ENCODE measurements at places on chromosomes 1 and 21.

DNA sequence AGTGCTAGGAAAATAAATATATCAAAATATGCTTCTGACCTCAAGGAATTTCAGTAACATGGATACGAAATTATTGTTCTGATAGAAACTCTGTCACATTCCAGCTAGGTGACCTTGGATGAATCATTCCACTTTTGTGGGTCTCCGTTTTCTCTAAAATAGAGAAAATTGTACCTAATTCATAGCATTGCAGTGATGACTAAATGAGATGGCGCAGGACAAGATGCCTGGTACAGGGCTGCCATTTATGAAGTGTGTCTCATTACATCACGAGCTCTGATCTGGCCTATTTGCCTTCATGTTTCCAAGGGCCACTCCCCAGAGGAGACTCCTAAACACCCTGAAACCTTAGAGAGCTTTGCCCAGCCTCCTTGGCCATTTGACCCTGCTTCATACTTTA is 480.0 kb upstream of the USP24 start:
- no peak for DNase-seq

- no peak for DNase-seq
Measured at GRCh38 chr1:233022246-233022645, 71.8 kb downstream of the NTPCR start.

- DNase-seq, result no peak
Measured at GRCh38 chr1:6267686-6268322, 6.9 kb upstream of the GPR153 start.

DNA sequence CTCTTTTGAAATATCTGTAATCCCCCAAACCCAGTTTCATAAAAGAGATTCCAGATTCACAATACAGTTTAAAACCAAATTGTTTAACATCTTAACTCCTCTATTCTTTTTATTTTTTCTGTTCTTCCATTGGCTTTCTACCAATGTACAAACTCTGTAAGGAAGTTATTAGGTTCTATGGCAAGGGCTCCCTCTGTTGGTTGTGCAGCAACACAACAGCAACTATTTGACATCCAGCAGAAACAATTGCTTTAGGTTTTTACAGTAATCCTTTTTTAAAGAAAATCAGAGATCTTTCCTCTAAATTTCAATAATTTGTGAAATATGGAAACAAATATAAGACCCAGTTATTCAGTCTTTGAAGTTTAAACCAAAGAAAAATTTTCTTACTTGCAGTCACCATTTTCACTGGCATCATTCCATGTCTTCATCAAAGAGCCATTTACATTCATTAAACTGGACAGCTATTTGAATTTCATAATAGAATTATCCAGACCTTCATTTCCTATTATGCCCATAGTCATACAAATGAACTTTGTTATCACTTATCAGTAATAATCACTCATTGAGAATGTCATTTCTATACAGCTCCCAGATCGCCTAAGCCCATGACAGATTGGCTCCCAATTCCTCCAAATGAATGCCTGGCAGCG is 46.5 kb upstream of the RNF11 start:
- no peak for DNase-seq

DNA sequence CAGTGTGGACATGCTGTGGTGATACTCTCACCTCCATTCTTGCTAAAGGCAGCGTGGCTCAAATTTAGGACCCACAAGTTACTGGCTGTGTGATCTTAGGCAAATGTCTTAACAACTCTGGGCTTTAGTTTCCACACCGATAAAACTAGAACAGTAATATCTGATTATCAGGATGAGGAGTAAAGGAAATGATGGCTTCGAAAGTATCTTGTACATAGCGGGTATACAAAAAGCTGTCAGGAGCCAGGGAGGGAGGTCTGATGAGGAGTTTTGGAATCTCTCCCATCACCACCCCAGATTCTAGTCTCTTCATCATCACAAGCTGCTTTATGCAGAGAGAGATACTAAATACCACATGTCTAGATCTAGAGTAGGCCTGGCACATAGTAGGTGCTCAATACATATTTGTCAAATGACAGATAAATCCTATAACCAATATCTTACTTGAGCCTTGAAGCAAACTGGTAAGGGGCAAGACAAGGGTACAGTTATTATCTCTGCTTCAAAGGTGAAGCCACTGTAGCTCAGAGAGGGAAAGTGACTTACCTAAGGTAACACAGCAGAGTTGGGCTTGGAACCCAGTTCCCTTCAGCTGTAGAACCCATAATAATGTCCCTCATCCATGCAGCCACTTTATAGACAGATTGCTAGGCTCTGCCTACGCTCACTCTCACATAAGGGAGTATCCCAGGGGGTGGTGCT is 9.5 kb upstream of the FGR start:
- DNase-seq, result no peak

DNA sequence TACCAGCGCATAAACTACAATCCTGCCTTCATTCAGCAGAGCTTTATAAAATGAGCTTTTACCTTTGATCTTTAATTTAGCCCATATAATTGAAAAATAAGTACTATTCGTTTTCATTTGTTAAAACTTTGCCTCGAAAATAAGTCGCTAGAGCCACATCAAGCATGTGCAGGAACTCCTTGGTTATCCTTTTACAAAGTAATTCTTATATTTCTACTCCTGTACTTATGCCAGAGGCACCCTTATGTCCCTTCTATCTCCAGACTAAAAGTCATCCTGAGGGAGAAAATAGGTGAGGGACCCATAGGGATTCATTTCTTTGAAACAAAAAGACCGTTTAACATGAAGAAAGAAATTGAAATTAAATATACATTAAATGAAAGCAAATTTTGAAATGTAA is 278.2 kb upstream of the C1orf105 start:
- no peak for DNase-seq

DNA sequence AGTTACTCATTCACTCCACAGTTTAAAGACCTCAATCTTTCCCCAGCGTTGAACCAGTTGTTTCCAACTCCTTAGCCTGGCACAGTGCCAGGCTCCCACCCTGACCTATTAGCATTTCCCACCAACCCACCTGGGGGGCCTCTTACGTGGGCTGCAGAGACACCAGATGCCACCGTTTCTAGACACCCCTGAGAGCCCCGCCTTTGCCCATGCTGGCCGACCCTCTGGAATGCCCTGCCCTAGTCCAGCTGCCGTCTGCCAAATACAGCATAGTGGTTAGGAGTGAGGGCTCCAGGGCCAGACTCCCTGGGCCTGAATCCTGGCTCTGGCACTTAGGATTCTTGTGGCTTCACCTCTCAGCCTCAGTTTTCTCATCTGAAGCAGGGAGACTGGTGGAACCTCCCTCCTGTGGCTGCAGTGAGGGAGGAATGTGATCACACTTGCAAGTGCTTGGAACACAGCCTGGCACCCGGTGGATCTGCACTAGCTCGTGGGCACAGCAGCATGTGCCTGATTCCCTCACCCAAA is 65.2 kb downstream of the TMCO4 start:
- DNase-seq, result no peak

DNA sequence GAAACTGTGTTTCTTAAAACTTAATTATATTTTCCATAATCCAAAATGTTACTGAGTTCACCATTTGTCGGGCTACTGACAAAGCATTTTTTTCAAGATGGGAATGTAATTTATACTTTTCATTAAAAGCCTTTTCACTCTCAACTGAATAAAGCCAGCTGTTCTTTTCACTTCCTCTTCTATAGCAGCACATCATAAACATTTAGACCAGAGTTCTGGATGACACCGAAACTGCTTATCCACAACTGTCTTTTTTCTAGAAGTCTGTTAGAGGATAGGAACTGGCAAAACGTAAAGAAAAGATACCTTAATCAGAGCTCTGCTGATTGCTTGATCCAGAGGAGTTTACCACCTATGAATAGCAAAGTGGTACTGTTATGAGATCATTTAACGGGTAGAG is 594.7 kb downstream of the ADGRL2 start:
- DNase-seq, result no peak

GRCh38 chr1:12709091-12709491 is 6.8 kb upstream of the AADACL3 start:
- no peak for DNase-seq

DNA sequence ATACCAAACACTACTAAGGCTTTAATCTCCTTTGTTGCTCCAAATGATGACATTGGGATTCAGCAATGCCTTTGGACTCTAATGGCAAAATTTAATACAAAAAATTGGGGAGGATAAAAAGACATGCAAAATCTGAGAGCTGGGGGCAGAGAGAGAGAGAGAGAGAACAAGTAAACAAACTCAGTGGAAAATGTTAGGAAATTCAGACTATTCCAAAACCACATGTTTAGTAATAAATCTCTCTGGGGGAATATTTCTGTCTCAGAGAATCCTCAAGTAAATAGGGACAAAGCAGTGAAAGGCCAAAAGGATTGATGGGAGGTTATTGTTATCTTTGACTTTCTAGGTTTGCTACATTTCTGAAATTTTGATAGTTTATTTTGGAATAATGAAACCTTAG is 65.7 kb downstream of the PLA2G4A start:
- no peak for DNase-seq

GRCh38 chr1:67213164-67213563 is 46.9 kb downstream of the IL23R start:
- no peak for DNase-seq

GRCh38 chr21:32004291-32004690 is 131.5 kb downstream of the HUNK start:
- no peak for DNase-seq

DNA sequence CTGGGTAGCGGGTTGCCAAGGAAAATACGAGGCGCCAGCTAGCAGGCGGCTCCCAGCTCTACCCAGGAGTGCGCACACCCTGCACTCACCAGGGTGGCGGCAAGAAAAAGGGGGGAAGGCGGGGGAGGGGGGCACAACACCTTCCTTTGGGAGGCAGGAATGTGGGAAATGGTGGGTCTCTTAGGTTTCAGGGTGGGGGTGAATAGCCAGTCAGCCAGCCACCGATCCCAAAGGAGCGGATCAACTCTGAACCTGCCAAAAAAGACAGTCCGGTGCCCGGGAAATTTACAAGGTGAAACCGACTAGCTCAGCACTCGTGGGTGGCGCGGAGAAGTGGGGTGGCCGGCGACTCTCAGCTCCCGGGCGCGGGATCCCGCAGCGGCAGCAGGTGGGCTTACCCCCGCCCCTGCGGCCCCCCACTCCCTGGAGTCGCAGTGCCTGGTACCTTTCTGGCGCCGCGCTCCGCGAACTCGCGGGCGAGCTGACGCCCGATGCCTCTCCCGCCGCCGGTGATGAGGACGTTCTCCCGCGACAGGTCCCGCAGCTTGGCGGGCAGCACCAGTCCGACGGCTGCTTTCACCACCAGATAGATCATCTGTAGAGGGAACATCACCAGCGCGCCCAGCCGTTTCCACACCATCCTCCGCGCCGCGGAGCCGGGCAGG is 1.2 kb downstream of the DHRS3 start:
- DNase-seq, result no peak

GRCh38 chr1:101460739-101461138 is 223.9 kb downstream of the S1PR1 start:
- DNase-seq, result no peak

DNA sequence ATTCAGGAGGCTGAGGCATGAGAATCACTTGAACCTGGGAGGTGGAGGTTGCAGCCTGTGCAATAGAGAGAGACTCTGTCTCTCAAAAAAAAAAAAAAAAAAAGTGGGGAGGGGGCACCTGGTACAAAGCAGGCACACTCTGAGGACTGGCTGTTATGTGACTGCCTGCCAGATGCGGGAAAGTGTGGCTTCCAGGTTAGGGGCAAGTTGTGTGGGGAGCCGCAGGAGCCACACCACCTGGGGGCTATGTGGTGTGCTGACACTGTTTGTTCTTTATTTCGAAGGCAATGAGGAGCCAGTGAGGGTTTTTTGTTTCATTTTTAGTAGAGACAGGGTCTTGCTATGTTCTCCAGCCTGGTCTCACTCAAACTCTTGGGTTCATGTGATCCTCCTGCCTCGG is 5.7 kb downstream of the THEMIS2 start:
- no peak for DNase-seq

- no peak for DNase-seq
Measured at GRCh38 chr1:202302166-202302565, 39.6 kb downstream of the UBE2T start.

DNA sequence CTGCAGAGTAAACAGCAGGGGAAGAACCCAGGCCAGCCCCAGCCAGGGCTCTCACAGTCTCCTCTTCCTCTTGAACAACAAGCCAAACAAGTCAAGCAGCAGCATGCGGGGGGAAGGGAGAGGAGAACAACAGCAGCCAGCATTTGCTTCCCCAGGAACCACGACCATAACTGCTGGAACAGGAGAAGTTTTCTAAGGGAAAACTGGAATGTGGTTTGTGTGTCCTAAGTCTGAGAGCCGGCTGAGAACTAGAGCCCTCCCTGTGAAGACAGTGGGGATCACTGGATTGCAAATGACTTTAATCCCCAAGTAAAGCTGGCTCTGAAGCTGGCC is 48.2 kb downstream of the COQ8A start:
- DNase-seq, result no peak

DNA sequence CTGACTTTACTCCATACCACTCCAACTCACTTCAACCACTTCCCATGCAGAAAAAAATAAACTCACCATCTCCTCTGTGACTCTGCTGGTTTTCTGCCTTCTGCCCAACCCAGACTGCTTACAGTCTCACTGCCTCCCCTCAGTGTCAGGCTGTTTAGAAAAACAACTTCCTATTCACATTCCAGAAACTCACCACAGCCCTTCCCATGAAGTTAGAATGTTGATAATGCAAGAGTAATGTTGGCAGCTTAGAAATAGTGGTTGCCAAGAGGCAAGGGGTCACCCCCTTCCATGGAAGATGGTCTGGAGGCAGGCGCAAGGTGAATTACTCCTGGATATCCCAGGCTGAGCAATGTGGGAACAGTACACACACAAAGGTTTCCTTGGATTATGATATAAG is at the start of gene SELP:
SELP (minus strand) TSS at position 119 of the 400 bp plus-strand sequence; CDS start at position 69, 50 bp downstream.
- no peak for DNase-seq

DNA sequence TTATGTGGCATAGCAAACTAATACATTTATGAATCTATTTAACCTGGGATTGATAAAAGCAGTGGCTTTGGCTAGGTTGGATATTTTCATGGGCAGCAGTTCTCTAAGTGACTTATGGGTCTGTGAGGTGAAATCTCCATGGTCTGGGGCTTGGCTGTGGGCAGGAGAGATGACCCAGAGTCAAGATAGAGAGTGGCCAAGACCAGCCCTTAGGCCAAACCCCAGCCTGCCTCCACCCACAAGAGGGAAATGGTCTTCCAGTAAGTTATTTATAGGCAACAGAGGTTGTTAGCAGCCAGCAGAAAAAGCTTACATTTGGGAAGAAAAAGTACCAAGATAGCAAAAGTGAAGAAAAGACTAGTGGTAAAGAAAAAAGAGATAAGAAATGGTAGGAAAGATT is 61.4 kb downstream of the SLC35F3 start:
- DNase-seq, result no peak

- DNase-seq, result no peak
Measured at GRCh38 chr1:9633493-9633892, 18.0 kb upstream of the PIK3CD start.

DNA sequence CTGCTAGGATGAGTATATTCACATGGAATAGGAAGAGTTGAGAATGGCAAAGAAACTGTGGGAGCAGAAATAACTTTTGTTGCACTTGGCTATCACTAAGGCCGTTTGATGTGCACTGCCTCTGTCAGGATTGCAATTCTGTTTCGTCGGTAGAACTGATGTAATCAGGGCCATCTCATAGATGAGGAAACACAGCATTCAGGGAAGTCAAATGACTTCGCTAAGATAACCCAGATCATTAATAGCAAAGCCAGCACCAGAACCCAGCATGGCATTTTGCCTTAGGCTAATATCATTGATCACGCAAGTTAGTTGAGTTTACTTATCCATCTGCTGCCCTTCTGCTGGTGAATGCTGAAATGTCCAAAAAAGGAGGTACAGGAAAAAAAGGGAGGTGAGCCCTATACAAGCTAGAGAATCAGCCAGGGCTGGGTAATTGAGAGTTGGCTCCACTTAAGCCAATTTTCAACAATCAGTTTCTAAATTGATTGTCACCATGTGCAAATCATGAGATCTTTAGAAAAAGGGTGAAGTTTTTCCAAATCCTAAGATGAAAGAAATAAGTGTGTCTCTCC is 7.6 kb downstream of the RASSF5 start:
- DNase-seq, result no peak

Measured in stimulated activated CD4-positive, alpha-beta T cell treated with anti-CD3 and anti-CD28 coated beads, TNF-alpha, amount 100 ng/mL, for 1 hour (primary cell).